ENCODE measurements at places on chromosomes 4 and X.

DNA sequence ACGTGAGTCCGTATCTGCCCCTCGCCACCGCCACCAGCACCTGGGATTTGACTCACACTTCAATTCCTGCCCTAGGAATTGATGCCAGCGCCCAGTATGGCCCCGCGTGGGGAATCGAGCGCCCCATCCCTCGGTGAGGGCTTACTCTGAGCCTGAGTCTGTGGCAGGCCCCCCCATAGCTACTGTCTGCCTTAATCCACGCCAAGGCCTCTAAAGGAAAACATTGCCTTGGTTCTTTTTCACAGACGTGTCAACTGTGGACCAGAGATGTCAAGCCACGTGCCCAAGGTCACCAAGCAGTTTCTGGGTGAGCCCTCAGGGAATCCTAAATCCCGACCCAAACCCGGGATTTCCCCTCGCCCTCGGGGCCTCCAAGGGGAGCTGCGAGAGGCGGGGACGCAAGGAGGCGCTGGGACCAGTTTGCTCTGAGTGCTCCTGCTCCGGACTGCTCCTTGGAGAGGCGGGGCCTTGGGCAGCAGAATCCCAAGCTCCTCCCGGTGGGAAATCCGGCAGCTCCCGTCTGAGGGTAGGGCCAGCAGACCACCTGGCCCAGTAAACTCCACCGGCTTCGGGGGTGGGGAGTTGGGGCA, 12.9 kb downstream of the MSX1 start:
- no peak for DNase-seq

- no peak for DNase-seq
These were observed 1065.8 kb upstream of the POU3F4 start for GRCh38 chrX:82442281-82442680.

DNA sequence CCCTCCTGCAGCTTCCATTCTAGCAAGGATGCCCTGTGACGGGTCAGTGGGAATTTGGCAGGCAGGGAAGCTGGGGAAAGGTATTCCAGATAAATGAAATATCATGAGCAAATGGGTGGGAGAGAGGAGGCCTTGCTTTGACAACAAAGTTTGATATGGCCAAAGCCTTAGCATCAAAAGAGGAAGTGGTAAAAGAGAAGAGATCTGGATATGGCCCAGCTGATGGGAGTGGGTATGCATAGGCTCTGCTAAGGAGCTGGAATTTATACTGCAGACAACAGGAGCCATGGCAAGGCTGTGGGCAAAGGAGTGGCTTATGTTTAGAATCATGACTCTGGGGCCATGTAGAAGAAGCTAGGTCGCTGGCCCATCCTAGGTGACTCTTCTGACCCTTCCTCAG, 89.2 kb downstream of the PJA1 start:
- no peak for DNase-seq

- DNase-seq = no peak
These were observed 18.8 kb upstream of the CYP4V2 start for GRCh38 chr4:186172546-186172945.

GRCh38 chr4:59060895-59061294, 1950.7 kb upstream of the IGFBP7 start:
- DNase-seq = no peak

- no peak for DNase-seq
These were observed 855 bp downstream of the GPRASP2 start for GRCh38 chrX:102712981-102713625.

GRCh38 chr4:187474238-187474637, 521.3 kb upstream of the ZFP42 start:
- no peak for DNase-seq

DNA sequence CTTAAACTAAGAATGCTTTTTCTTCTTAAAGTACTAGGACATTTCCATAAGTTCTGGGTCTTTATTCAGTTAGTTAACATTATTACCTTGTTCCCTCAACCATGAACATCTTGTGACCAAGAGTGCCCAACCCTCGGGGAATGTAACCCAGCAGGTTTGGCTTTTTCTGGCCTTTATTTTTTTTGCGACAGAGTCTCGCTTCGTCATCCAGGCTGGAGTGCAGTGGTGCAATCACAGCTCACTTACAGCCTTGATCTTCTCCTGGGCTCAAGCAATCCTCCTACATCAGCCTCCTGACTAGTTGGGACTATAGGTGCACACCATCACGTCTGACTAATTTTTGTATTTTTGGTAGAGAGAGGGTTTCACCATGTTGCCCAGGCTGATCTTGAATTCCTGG, 65.1 kb downstream of the USP11 start:
- DNase-seq = no peak

DNA sequence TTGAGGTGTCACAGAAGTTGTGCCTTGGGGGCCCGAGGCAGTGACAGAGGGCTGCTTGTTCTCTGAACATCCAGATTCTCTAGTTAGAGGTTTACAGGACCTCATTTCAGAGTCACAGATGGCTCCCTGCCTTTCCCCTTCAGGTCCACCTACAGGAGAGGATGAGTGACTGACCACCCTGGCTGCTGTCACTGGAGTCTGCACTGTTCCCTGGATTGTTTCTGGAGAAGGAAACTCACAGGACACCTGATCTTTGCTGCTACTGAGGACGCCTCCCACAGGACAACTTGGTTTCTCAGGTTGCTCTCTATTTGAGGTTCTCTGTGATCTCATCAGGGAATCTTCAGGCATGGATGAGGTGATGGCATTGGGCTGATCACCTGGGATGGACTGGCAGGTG, 58.3 kb downstream of the GPRIN3 start:
- DNase-seq = no peak
